Sigmoid colon (tissue), 7 donors: ENCODE measurements at places on chromosomes 3 and 15. TPM values are rescaled to one million over a fixed set of nuclear protein-coding genes. Genes with fewer than 3 reads are reported as not detected.

Gene COLQ
- 0.69 TPM for polyA plus RNA-seq

- no peak for DNase-seq
- H3K27ac ChIP-seq: no peak overlapping the region
- no peaks in the 10 kb centered on the region for H3K36me3 ChIP-seq
- no peak overlapping the region for H3K4me3 ChIP-seq
Observed at GRCh38 chr15:87752250-87752951, 504.1 kb downstream of the NTRK3 start.

GRCh38 chr3:28244491-28244890 is 3.1 kb downstream of the CMC1 start:
- peaks cover 17% of the 10 kb centered on the region for H3K4me1 ChIP-seq
- DNase-seq: no peak
- H3K27ac ChIP-seq: no peak overlapping the region
- H3K27me3 ChIP-seq: no peaks in the 10 kb centered on the region

DNA sequence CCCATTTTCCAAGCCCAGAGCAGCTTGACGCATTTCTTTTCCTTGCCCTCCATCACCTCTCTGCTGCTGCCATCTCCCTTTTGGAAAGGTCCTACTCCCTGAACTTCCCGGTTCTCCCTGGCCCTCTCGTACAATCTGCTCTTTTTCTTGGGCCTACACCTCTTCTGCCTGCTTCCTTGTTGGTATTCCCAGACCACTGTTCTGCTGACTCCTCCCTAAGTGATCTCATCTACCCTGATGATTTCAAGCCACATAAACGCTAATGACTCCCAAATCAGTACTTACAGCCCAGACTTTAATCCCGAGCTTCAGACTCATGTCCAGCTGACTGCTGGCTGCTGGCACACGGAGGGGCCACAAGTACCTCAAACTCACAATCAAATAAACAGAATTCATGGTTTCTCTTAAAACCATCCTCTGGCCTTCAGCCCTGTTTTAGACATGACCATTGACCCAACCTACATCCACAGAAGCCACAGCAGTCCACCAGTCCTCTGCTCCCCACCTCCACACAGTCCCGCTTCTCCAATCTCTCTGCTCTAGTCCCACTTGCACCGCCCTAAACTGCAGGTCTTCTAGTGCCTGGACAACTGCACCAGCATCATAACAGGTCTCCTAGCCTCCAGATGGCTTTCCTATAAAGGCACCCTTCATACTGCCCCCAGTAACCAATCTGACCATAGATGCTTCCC is 57.6 kb downstream of the AAGAB start:
- DNase-seq: no peak
- peaks cover 33% of the 10 kb centered on the region for H3K4me1 ChIP-seq
- H3K27ac ChIP-seq: no peak overlapping the region
- H3K4me3 ChIP-seq: no peak overlapping the region

GRCh38 chr3:10470120-10471053 is 35.0 kb downstream of the ATP2B2 start:
- H3K4me3 ChIP-seq: no peak overlapping the region
- H3K27ac ChIP-seq: no peak overlapping the region
- H3K4me1 ChIP-seq: no peaks in the 10 kb centered on the region
- H3K27me3 ChIP-seq: peaks cover 4% of the 10 kb centered on the region

Gene CCR9
- not detected for polyA plus RNA-seq

DNA sequence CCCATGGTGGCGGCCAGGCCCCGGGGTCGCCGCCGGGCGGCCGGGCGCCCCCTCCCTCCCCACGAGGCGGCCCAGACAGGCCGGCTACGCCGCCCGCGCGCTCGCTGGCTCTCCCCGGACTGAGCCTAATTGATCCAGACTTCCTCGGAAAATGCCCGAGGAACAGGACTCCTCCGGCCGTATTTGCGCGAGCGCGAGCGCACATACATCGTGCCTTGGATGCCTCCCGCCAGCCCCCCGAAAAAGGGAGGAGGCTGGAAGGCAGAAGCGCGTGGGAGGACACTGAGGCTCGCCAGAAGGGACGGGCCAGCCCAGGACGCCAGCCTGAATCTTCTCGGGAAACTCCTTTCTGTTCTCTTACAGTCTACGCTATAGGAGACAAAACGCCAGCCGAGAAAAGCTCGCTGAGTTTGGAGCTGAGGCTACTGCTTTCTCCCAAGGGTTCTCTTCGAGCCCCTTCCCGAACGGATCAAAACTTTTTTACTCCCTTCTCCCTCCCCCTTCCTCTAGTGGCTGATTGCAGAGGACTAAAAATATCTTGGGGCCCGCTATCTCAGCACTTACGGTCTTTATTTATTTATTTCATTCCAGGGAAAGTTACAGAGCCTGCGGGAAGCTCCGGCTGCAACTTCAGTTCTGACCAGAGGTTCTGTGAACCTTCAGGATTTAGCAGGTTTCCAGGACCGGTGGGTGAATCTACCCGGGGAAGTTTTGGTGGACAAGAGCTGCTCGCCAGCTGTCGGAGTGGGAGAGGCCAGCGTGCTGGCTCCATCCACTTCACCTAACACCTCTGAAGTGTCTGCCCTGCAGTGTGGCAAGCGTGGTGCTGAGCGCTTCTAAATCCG is at the start of gene PDZRN3:
Gene PDZRN3, minus strand, starts transcription at position 121 of the 845 bp plus-strand sequence.
- peaks cover 22% of the 10 kb centered on the region for H3K4me1 ChIP-seq
- H3K36me3 ChIP-seq: no peaks in the 10 kb centered on the region
- H3K27me3 ChIP-seq: no peaks in the 10 kb centered on the region
- H3K27ac ChIP-seq: peak within 1 kb of the TSS; percentile 96

- H3K27ac ChIP-seq: no peak overlapping the region
- H3K36me3 ChIP-seq: no peaks in the 10 kb centered on the region
- no peaks in the 10 kb centered on the region for H3K27me3 ChIP-seq
- no peak overlapping the region for H3K4me3 ChIP-seq
- peaks cover 45% of the 10 kb centered on the region for H3K4me1 ChIP-seq
- DNase-seq: no peak
Observed at GRCh38 chr3:23996095-23996524, 51.0 kb downstream of the NR1D2 start.

DNA sequence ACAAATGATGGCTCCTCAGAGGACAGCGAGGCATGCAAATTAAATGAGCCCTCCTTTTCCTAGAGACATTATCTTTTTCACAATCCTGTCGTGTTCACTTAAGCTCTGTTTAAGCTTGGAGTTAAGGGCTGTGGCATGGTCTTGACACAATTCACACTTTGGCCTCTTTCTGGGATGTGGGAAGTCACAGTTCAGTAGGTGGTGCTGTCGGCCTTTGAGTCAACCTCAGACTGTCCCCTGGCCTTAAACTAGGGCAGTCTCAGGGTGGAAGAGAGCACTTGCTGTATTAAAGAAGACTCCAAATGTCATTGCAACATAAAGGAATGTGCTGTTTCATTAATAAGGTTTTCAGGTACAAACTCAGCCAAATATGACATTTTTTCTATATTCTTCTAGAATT is 351.0 kb downstream of the MCTP2 start:
- no peaks in the 10 kb centered on the region for H3K36me3 ChIP-seq
- H3K27ac ChIP-seq: no peak overlapping the region

Gene PTH1R
- polyA plus RNA-seq: 1.2 TPM

Gene HHLA2
- polyA plus RNA-seq: 83.5 TPM

Gene GUCA1C
- polyA plus RNA-seq: not detected
